HCT116 (cell line): ENCODE measurements at places on chromosomes 12 and 14. TPM values are rescaled to one million over a fixed set of nuclear protein-coding genes. Genes with fewer than 3 reads are reported as not detected.

Gene KCNA5
- total RNA-seq, result not detected

Gene TPCN1
- 29.7 TPM for total RNA-seq

Gene ISCU
- 89.6 TPM for total RNA-seq

Gene FOXN4
- 0.52 TPM for total RNA-seq

Gene FAM90A1
- total RNA-seq, result 0.64 TPM

Gene AGAP2
- 15.8 TPM for total RNA-seq

DNA sequence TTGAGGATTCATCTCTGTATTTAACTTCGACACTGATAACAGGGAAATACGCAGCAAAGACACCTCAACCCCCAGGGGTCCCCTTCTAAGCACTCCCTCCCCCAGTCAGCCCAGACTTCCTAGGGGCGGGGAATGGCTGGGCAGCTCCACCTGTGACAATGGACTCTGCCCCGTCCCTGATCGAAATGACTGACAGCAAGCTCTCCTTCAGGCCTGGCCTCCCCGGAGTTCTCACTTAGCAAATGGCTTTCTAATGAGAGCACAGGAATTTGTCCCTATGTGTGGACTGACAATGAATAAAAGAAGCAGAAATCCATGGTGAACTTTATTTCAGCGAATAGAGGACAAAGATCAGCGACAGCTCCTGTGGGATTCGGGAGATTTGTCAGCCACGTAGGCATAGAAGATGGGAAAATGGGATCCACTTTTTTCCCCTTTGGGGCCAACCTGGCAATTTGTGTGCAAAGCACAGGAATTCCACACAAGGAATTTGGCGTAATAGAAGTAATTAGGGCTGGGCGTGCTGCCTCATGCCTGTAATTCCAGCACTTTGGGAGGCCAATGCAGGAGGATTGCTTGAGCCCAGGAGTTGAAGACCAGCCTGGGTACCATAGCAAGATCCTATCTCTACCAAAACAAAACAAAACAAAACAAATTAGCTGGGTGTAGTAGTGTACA lies 63.8 kb downstream of the TNFAIP2 start:
- no peak for DNase-seq

GRCh38 chr12:1517007-1517406 lies 77.4 kb downstream of the FBXL14 start:
- no peak for DNase-seq

DNA sequence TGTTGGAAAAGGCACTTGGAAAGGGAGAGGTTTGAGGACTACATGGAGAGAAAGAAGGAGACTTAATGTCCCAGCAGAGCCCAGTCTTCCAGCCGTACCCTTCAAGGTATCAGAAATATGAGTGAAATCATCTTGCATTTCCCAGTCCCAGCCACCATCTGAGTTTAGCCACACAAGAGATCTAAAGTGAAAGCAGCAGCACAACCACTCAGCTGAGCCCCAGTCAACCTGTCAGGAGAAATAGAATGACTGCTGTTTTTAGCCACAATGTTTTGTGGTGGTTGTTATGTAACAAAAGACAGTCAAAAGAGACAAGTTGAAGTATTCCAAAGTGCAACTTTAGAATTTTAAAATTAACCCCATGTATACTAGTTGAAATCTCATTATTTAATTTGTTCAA lies 28.0 kb downstream of the DERA start:
- DNase-seq, result no peak

GRCh38 chr14:45133683-45134050 lies 614 bp downstream of the FKBP3 start:
- DNase-seq, result no peak
